ENCODE measurements at places on chromosomes 5 and 9. TPM values are rescaled to one million over a fixed set of nuclear protein-coding genes. Genes with fewer than 3 reads are reported as not detected.

NSUN2 gene
- polyA plus RNA-seq: 56.4 TPM

GLRA1 gene
- 0.08 TPM for polyA plus RNA-seq

DNA sequence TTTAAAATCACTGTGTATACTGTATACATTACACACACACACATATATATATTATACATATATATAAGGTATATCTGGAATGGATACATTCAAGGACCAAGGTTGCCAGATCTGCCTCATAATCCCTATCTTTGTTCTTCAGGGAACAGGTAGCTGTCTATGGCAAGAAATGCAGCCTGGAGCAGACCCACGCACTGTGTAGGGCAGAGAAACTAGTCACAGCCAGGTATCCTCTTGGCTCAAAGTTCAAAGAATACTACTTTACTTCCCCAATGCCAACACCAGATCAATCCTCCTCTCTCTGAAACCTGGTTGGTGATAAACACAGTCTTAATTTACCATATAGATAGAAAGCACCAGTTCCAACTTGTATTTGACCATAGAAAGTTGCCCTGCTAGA lies 313.6 kb downstream of the PRELID2 start:
- no peak for DNase-seq

DNA sequence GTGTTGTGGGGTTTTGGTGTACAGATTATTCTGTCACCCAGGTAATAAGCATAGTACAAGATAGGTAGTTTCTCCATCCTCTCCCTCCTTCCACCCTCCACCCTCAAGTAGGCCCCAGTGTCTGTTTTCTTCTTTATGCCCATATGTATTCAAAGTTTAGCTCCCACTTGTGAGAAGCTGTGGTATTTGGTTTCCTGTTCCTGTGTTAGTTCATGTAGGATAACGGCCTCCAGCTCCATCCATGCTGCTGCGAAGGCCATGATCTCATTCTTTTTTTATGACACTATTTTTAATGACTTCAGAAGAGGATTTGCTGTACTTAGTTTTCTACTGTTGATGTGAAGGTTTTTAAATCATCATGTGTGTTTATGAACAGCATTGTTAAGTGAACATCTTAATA lies 11.9 kb downstream of the CCDC180 start:
- DNase-seq: no peak

GRCh38 chr5:39599721-39600431 lies 175.1 kb upstream of the DAB2 start:
- no peak for DNase-seq
